Heart left ventricle (tissue), 16 donors: ENCODE measurements at places on chromosomes 5 and 9.

GRCh38 chr9:112382501-112383364 lies 2.8 kb downstream of the HSDL2 start:
- DNase-seq: no peak

DNA sequence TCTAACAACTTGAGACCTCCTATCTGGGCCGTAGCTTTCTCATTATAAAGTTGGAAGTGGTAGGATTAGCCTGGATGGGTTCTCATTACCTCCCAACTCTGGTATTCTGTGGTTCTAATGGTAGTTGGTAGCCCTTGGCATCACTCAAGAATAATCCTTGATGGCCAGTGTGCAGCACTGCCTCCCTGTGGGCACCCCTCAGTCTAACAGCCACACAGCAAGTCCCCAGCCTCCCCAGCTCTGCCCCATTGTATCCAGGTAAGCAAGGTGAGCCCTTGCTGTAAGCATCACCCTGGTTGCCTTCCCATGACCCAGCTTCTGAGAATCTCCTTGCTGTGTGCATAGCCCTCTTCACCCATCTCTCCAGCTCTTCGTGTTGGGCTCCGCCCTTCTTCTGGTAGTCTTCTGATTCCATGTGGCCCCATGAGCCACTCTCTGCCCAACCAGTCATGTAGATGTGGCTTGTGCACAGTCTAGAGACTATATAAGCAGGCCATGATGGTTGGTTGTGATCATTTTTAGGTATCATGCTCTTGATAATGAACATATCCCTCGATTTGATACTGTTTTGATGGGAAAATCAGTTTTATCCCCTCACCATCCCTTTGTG lies 57.6 kb upstream of the GRHPR start:
- no peak for DNase-seq

- no peak for DNase-seq
Observed at GRCh38 chr9:36165826-36166167, 3.4 kb upstream of the CCIN start.

DNA sequence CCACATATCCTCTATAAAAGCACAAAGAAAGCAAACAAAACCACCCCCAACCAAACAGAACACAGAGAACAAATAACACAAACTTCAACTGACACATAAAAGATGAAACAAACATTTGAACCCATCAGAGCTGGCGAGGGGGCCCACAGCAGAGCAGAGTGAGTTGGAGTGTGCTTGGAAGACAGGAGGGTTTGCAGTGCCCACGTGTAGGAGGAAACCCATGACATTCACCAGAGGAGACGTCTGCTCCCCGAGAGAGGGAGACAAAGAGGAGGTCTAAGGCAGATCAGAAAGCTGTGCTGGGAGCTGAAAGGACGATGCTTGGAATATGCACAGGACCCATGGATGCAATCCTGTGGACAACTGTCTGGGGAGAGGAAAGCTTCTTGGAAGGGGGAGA lies 27.0 kb downstream of the MRPL36 start:
- DNase-seq: no peak

GRCh38 chr5:82045554-82046275 lies 73.9 kb downstream of the ATG10 start:
- DNase-seq: no peak

DNA sequence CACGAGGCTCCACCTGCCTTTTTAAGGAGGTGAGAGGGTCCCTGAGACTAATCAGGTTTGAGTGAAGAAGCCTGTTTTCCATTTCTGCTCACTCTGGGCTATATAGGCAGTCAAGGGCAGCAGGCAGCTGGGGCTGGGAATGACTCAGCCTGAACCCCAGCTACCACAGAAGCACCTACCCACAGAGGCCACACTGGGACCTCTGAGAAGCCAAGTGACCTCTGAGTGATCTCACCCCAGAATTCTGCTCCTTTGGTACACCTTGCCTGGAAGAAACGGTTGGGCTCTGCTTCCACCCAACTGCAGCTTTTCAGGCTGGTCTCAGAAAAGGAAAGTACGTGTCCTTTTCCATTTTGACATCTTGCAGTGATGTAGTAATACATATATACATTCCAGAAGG lies 6.8 kb downstream of the FAM219A start:
- DNase-seq: no peak

DNA sequence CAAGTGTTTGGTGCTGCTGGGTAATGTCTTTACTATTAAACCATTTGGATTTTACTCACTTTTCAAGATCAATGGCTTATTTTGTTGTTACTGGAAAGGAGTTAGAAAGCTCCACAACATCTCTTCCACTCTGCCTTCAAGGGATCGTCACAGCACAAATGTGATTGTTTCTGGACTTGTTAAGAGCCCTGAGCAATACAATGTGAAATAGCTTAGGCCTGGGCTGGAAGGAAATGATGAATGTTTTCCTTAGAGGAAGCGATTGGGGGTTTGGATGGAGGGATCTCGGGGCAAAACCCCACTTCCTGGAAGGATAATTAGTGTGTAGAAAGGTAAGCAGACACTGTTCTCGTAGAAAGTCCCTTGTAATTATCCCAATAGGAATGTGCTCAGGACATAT lies 59.3 kb upstream of the MYO10 start:
- no peak for DNase-seq

DNA sequence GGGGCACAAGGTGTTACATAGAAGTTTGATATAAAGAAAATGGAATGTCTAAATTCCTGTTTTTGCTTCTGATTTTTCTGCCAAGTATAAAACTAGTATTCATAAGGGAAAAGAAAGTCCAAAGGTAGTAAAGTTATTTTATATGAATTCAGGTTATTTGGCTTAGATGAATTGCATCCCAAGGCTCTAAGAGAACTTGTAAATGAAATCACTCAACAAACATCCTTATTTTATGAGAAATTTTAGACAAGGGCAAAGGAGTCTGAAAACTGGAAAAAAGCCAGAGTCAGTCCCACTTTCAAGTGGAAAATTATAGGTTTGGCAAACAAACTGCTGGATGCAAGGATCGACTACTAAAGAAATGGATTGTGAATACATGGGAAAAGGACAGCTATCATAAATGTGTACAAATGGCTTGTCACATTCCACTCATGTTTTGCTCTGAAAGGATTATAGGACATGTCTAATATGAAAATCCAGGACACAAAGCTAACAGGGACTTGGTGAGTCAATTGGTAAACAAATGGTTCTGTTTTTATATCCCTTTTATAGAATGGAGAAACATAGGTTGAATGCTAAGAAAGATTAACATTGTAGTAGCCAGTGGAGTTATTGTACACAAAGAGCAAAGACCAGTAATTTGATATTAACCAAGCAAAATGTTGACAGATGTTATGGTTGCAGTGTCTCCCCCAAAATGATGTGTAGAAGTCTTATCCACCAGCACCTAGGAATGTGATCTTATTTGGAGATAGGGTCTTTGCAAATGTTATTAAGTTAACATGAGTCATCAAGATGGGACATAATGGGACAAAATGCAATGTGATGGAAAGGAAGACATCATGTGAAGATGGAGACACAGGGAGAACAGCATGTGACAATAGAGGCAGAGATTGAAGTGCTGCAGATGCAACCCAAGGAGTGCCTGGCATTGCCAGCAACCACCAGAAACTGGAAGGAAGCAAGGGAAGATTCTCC lies 495.7 kb downstream of the TLE1 start:
- DNase-seq: no peak

- no peak for DNase-seq
Observed at GRCh38 chr5:132680780-132681475, 7.1 kb downstream of the IL4 start.

DNA sequence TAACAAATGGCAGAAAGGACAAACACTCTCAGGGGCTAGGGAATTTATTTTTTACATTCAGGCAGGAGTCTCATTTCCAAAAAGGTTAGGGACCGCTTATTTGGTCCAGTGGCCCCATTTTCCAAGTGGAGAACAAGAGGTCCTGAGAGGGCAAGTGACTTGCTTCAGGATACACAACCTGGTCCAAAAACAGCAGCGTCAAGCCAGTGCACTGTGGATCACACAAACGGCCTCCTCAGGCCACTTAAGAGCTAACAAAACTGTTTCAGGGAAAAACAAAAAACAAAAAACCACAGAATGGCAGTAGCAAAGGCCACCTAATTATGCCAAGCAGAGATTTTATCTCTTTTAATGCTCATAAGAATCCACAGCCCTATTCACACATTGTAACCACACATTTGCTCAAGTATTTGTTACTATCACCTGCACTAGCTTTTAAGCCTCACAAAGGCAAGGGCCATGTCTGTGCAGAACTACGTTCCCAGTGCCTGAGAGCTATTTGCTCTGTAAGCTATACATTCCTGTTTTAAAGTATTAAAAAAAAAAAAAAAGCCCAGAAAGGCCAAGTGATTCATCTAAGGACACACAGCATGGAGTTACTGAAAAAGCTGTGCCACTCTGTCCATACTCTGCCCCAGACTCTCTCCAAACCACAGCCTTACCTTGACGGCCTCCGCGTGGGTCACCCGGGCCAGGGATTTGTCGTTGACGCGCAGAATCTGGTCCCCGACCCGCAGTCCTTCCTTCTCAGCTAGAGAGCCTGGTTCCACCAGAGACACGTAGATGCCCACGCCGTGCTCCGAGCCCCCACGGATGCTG lies 1.5 kb downstream of the WHRN start:
- DNase-seq: no peak

- no peak for DNase-seq
Observed at GRCh38 chr9:4829969-4830368, 37.2 kb downstream of the RCL1 start.

GRCh38 chr5:16744164-16744880 lies 127.5 kb upstream of the RETREG1 start:
- no peak for DNase-seq

- no peak for DNase-seq
Observed at GRCh38 chr5:141969783-141970771, 1.2 kb downstream of the RNF14 start.
